ENCODE measurements at places on chromosomes 4 and X. TPM values are rescaled to one million over a fixed set of nuclear protein-coding genes. Genes with fewer than 3 reads are reported as not detected.

DNA sequence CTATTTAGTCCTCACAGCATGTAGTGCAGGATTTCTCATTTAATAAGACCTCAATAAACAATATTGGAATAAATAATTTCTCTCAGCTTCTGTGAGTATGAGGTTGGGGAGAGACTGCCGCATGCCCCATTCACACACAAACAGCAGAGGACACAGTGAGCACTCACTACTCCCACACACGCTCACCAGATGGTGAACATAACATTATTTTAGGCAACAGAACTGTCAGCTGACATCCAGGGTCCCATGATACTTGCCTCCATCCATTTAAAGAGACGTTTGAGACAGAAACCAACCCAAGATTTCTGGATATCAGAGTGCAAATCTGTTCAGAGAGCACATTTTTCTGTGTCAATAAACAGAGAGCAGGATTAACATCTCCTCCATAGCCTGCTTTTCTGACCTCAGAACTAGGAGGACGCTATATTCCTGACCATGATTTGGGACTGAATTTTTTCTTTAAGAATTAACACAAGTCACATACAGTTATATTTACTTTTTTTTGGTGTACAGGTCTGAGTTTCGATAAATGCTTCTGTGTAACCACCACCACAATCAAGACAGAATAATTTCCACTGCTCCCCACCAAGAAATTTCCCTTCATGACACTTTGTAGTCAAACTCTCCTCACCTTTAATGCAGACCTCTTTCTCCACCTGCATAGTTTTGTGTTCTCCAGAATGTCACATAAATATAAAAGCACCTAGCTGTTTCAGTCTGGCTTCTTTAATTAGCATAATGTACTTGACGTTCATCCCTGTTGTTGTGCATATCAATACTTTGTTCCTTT is 16.7 kb downstream of the GPRIN3 start:
- DNase-seq, result no peak

GRCh38 chr4:159201168-159201567 is 98.3 kb downstream of the RAPGEF2 start:
- no peak for DNase-seq

DNA sequence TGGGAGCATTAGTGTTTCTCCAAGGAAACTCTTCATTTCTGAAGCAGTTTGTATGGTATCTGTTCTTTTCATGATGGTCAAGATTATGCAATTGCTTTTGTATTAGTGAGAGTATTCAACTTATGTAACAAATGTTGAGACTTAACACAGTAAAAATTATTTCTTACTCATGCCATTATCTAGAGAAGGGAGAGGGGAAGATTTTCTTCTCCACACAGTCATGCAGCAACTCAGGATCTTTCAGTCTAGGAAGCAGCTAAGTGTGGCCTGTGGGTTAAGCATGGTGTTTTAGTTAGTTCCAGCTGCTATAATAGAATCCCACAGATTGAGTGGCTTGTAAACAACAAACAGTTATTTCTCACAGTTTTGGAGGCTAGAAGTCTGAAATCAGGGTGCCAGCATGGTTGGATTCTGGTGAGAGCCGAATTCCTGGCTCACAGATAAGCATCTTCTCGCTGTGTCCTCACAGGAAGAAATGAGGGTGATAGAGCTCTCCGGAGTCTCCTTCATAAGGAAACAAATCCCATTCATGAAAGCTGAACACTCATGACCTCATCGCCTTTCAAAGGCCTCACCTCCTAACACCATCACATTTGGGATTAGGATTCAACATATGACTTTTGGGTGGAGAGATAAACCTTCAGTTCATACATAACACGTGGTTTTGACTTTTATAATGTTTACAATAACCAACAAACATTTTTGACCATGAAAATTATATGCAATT is 101.2 kb downstream of the FRMPD4 start:
- DNase-seq, result no peak

GRCh38 chrX:54042609-54043021 is 1.7 kb downstream of the PHF8 start:
- DNase-seq, result peak; percentile 72

DNA sequence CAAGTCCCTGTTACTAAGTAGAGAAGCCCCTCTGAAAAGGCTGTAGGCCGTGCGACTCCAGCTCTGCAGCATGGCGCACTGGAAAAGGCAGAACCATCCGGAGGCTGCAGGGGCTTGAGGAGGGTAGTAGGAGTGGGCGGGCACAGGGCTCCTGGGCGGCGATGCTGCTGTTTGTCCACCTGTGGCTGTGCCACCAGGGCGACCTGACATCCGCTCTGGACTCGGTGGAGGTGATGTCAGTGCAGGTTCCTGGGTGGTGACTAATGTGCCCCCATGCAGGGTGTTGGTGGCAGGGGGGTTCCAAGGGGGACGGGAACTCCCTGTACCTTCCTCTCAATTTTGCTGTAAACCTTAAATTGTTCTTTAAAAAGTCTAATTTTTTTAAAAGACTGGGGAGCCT is 58.3 kb downstream of the PCGF3 start:
- DNase-seq, result no peak

GRCh38 chrX:131068945-131069719 is 11.0 kb downstream of the ARHGAP36 start:
- DNase-seq, result peak; percentile 84

- DNase-seq, result no peak
Measured at GRCh38 chr4:172865103-172865502, 303.5 kb upstream of the GALNT7 start.

GRCh38 chr4:142420311-142421095 is 425.6 kb downstream of the INPP4B start:
- no peak for DNase-seq

Gene ADH7
- polyA plus RNA-seq, result not detected

Gene MAGEC2
- not detected for polyA plus RNA-seq

Gene TMEM31
- polyA plus RNA-seq, result 1.7 TPM

Gene ERVMER34-1
- polyA plus RNA-seq, result 3.2 TPM

Gene TSPAN7
- 41.4 TPM for polyA plus RNA-seq

All from cardiac muscle cell (in vitro differentiated cells and primary cell).